Choroid plexus epithelial cell (primary cell): ENCODE measurements at places on chromosomes 2 and 18.

GRCh38 chr2:230225486-230225885, at the start of gene SP140:
TSS of gene SP140 (plus strand) at chr2:230225736. CDS start at chr2:230225845, 109 bp downstream.
- DNase-seq, result no peak

- no peak for DNase-seq
Observed at GRCh38 chr2:221025398-221025797, 546.7 kb downstream of the EPHA4 start.

DNA sequence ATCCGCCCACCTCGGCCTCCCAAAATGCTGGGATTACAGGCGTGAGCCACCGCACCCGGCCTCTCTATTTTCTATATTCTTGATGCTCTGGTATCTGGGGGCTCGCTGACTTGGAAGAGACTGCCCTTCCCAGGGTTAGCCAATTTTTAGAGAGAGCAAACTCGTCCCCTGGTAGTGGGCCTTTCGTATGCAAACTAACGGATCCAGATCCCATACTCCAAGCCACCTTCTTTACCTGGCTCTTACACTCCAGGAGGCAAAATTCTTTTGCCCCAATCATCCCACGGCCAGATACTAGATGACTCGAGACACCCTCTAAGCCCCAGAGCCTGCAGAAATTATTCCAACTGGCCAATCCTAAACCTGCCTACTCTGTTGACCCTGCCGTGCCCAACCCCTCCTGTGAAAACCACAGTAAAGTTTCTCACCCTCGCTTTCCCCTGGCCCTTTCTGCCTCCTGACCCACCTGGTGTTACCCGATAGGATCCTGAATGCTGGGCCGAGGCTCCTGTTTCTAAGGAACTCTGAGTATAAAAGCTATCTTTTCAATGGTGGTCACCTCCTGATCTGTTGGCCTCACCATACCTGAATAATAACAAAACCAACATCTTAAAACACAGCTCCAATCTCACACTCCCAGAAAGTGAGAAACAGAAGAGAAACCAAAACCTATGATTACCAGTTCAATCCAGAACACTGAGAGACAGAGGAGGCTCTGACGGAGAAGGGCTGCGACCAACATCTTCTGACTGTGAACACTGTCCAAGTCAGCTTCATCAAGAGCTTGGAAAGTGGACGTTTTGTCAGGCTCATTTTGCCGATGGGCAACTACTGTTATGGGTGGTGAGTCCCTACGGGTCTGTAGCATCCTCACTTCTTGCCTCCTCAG, 57.6 kb upstream of the ZNF532 start:
- DNase-seq, result no peak

DNA sequence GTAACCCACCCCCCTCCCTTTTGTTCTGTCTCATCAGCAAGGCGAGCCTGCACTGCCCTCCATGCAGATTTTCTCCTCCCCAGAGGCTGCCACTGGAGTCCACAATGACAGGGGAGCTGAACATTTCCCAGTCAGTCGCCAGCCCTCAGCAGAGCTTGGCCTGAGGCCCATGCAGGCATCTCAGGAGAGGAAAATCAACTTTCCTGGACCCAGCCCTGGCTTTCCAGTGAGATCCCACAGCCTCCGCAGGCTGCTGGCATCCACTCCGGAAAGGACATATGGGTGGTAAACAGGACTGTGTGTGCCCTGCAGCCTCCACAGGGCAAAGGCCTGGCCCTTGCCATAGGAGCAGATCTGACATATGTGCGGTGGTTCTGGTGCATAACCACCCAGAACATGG, 253.8 kb downstream of the TNS1 start:
- no peak for DNase-seq

- DNase-seq, result peak; percentile 77
Observed at GRCh38 chr18:7822435-7823331, 255.6 kb downstream of the PTPRM start.

GRCh38 chr2:196516564-196516963, 123.0 kb upstream of the CCDC150 start:
- DNase-seq, result no peak

- no peak for DNase-seq
Observed at GRCh38 chr2:15934291-15934945, 5.9 kb upstream of the MYCN start.

DNA sequence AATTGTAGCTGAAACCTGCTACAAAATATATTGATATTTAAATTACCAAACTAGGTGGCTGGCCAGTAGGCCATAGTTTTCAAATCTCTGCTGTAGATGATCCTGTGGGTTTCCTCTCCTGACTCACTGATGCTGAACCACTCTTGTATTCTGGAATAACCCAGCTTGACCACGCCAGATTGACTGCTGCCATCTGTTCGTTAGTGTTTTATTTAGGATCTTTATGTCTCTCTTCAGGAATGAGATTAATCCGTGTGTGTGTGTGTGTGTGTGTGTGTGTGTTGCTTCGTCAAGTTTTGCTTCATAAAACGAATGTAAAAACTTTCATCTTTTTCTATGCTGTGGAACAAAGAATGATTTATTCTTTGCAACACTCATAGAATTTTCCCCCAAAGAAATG, 187.1 kb downstream of the DYSF start:
- no peak for DNase-seq

GRCh38 chr2:63379451-63379850, 208.8 kb downstream of the WDPCP start:
- DNase-seq, result no peak

DNA sequence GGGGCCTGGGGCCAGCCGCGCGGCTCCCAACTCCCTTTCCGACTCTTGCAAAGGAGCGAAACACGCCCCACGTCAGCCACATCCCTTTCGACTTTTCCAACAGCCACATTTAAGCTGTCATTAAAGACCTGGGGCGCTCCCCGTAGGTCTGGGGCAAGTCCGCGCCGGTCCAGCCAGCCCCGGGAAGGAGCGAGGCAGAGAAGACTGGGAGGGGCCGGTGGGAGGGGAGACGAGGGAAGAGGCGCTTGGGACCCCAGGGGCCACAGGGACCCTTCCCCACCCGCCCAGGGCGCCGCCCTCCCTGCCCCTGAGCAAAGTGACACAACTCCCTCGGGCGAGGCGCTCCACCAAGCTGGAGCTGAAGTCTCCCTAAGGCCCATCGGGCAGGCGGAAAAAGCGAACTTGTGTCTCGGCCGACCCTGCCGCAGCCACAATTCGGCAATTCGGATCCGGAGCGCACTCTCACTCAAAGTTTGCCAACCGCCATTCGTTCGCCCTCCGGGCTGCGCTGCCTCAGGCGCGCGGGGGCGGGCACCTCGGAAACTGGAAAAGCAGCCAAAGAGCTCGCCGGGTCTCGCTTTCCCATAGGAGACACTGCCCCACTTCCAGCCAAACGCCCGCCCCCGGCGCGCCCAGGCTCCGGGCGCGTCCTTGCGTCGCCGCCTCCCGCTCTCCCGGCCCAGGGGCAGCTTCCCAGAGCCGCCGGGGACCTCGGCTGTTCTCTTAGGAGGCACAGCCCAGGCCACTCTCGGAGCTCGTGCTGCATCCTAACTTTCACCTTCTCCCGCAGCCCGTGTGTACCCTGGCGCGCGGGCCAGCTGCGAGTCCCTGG, 1.1 kb upstream of the KCTD1 start:
- DNase-seq, result peak; percentile 63

- DNase-seq, result no peak
Observed at GRCh38 chr2:133223226-133223625, 345.0 kb downstream of the NCKAP5 start.

GRCh38 chr2:43405829-43406228, 179.4 kb upstream of the ZFP36L2 start:
- DNase-seq, result peak; percentile 36

DNA sequence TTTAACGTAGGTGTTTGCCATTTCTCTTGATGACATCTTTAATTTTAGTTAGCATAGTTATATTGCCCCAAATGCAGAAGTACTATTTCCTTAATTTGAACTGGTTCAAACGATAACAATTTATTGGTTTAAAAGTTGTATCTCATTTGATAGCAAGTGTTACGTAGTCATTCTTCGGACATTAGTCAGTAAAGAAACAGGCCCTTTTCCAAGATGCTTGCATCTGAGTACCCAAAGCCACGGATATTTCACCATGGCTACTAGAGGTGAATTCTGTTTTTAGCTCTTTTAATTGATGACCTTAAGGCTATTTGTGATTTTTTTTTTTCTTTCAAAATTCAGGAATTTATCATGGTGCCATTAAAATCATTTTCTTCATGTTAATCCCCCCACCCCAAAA, 32.1 kb downstream of the GLS start:
- DNase-seq, result peak; percentile 62

DNA sequence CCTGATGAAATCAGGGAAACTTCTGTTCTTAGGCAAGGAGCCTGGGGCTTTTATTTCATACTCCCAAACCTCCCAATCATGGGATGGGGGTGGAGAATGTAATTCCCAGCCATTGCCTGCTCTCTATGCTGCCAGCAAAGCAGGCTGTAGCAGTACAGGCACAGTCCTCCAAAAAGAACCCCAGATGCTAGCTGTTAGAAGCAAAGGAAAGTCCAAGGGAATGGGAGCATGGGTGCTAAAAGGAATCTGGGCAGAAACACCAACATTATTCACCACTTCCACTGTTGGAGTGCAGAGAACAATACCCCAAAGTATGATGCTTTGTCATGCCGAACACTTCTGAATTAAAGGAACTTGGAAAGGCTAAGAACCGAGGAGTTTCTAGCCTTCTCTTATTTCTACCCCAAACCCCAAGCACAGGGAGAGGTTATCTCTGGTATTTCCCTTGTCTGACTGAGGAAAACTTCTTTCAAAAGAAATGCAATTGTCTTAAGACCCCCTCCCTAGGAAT, 24.7 kb downstream of the MDH1 start:
- peak; percentile 51 for DNase-seq

- no peak for DNase-seq
Observed at GRCh38 chr2:9085353-9085752, 81.9 kb upstream of the MBOAT2 start.

DNA sequence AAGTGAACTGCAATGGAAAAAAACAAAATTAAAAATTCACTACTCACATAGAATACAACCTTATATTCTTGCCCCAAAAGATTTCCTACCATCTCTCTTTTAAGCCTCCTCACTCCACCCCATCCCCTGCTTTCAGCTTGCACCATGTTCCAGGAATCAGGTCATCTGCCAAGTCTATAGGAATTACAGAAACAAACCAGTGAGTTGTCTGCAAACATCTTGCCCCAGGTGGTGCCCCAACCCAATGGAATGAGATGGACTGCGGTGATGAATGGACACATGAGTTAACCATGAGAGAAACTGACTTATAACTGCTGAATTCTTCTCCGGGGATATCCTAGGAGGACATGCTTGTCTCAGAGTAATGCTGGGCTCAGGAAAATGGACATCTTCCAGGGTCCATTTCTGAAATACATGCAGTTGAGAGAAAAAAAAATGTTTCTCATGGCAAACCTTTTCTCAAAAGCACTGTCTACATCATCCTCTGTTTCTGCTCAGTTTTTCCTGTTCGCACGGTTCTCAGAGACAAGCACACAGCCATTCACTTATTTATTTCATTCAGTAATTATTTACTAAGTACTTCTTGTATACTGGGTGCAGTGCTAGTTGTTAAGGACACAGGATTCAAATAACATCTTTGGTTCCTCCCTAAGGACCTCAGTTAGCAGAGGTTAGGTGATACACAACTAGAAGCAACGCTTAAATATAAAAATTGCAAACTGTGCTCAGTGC, 350.0 kb downstream of the RND3 start:
- DNase-seq, result no peak

GRCh38 chr2:27123302-27124150, at the start of gene ABHD1:
TSS of gene ABHD1 (plus strand) at chr2:27123815. CDS start at chr2:27123949, 134 bp downstream.
- DNase-seq, result no peak

DNA sequence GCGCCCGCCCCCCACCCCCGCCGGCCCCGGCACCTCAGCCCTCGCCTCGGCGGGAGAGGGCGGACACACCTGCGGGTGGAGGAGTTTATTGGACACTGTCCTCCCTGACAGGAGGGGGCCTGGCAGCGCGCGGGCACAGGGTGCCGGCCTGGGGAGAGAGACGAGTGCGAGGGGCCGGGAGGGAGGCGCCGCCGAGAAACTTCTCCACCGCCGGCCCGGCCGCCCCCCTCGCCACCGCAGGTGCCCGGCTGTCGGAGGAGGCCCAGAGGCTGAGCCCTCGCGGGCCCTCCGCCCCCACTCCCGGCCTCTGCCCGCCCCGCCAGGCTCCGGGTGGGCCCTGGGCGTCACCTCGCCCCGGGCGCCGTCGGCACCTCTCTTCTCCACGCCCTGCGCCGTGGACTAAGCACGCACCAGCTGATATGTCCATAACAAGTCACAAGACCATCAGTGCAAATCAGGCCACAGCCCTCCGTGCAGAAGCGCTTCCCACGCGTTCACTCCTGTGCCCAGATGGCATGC, 311.3 kb downstream of the CELF4 start:
- no peak for DNase-seq
